ENCODE measurements at places on chromosomes 7 and 10. TPM values are rescaled to one million over a fixed set of nuclear protein-coding genes. Genes with fewer than 3 reads are reported as not detected.
A peak's percentile ranks its signal among the peaks of the same experiment; 100 is the strongest.

The STEAP1B gene
- 2.6 TPM for total RNA-seq

The SYT15 gene
- total RNA-seq, result 6.3 TPM

The SGPL1 gene
- total RNA-seq, result 40.0 TPM

The EIF5AL1 gene
- 0.22 TPM for total RNA-seq

The NRP1 gene
- 249 TPM for total RNA-seq

The ZWINT gene
- total RNA-seq, result 2.3 TPM

The NAT16 gene
- not detected for total RNA-seq

DNA sequence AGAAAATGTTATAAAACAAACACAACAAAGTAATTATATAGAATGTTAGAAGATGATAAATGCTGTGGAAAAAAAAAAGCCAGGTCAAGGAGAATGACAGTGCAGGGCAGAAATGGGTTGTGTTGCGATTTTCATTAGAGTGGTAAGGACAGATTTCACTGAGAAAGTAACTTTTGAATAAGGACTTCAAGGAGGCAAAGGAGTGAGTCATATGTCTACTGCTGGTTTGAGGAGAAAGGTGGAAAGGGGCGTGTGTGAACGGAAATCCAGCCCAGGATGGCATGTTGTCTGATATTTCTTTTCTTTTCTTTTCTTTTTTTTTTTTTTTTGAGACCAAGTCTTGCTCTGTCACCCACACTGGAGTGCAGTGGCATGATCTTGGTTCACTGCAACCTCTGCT is 12.3 kb upstream of the DLD start:
- no peak for DNase-seq

DNA sequence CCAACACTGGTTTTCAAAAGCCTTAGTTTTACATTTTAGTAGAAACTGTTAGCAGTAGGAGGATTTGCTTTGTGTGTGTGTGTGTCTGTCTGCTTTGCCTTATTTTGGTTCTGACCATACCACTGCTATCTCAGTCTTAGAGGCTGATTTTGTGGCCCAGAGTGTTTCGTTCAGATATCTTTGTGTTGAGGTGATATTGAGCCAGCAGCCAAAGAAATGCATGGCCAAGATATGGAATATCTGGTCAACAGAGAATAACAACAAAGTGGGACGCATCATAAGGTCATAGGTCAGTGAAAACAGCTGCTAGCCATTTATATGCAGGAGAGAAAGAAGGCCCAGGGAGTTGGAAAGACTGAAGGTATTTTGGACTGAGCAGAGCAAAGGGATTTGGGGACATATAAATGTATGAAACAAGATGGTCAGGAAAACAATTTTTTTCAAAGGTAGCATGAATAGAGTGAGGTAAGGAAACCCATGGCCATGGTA is 47.7 kb downstream of the KIAA1217 start:
- no peak for DNase-seq

GRCh38 chr7:55484834-55485233 is 87.5 kb downstream of the VOPP1 start:
- no peak for DNase-seq

GRCh38 chr10:12709000-12709401 is 292.5 kb downstream of the CCDC3 start:
- DNase-seq, result no peak

DNA sequence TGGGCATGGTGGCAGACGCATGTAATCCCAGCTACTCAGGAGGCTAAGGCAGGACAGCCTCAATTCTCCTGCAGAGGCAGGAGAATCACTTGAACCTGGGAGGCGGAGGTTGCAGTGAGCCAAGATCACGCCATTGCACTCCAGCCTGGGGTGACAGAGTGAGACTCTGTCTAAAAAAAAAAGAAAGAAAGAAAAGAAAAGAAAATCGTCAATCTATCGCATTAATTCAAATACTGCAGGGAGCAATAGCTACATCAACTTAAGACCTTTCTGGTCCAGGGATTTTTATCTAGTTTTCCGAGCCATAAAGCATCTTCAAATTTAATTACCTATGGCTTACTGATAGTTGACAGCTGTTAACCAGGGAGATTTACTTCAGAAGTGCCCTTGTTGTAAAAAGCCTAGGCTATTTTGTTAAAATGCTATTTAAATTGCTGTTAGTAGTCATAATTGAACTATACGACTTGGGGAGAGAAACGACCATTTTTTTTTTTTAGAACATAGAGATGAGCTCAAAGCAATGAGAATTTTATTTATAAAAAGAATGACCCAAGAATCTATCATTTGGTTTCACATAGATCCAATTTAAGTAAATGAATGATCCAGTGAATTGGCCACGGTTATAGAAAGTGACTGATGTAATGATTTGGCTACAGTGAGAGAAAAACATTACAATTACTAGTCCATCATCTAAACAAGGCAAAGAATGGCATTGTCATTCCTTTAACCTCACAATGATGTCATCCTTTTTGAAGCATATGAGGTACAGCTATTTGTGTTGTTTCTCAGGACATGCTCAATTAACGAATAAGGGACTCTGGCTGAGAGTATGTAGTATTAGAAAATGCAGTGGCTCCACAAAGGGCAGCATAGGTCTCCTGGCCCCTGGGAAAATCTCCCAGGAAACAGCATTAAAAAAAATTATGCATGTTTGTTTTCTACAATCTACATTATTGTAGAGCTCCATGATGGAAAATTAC is 85.3 kb downstream of the SEMA3C start:
- DNase-seq, result no peak

- DNase-seq, result no peak
Observed at GRCh38 chr7:85412912-85413311, 226.1 kb upstream of the SEMA3D start.

DNA sequence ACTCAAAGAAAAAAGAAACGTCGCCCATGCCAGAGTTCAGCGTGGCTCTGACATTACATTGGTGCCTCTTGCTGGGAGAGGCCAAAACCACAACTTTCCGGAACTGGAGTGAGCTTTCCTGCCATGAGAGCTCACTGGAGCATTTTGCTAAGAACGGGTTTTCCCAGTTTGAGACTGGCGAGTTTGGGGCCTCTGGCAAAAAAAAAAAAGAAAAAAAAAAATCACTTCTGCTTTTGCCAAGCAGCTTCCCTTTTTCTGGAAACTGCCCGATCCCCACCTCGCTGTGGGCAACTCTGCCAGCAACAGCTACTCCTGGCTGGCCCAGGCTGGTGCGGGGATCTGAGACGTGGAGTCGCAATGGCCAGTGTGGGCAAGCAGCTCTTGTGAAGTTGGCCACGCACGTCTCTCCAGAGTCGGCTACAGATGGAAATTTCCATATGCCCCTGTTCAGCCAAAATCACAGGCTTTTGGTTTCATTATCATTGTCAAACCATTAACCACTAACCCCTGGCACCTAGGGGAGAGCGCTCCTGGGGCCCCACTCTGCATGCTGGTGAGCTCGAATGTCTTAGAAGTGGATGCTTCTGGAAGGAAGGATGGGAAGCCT is 25.7 kb downstream of the PRKAG2 start:
- no peak for DNase-seq

GRCh38 chr7:157004521-157005455 is 5.7 kb downstream of the MNX1 start:
- DNase-seq, result peak; percentile 60

GRCh38 chr10:79492839-79493238 is 19.5 kb upstream of the EIF5AL1 start:
- DNase-seq, result peak; percentile 49

- DNase-seq, result no peak
Observed at GRCh38 chr7:156423876-156424275, 216.7 kb upstream of the RNF32 start.

DNA sequence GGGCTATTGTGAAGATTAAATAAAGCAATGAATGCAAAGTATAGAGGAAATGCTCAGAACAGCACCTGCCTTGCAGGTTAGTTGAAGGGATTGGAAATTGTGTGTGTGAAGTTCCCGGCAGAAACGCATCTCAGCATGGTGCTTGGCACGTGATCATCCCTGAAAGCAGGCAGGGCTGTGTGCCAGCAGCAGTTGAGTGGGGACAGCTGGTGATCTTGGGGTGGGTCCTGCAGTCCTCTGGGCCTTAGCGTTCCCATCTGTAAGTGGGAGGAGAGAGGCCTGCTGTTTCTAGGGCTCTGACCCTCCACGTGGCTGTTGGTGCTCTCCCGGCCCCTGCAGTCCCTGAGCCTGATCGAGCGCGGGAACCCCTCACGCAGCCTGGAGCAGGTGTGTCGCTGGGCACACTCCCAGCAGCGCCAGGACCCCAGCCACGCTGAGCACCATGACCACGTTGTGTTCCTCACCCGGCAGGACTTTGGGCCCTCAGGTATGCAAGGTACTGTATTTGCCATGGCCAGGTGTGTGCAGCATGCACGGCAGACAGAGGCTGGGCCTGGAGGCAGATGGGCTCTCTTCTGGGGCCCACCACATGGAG is 55.3 kb downstream of the TBATA start:
- DNase-seq, result no peak

DNA sequence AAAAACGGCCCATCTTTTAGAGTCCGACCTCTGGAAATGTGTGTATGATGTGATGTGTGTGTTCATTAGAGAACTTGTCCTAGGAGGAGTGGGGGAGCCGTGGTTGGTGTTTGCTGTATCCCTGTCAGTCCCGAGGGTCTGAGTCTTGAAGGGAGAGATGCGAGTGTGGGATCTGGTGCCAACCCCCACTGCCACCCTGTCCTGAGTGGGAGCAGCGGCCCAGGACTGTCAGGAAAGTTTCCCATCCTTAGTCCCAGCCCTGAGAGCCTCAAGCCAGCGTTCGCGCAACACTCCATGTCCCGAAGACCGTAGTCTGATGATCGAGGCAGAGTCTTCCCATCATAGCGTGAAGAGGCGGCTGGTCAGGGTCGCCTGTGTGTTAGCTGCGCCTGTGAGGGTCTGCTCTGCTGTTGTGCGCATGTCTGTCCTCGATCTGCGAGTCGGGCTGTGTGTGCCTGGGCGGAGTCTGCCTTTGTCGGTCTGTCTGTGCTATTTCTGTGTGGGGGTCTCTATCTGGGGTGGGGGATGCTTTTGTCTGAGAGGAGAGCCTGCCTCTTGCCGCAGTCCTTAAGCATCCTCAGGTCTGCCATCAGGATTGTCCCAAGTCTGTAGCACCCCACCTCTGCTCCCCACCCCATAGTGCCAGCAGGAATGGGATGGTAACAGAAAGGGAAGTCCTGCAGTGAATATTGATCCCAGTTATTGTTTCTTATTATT is 514 bp upstream of the CHAT start:
- DNase-seq, result peak; percentile 80

DNA sequence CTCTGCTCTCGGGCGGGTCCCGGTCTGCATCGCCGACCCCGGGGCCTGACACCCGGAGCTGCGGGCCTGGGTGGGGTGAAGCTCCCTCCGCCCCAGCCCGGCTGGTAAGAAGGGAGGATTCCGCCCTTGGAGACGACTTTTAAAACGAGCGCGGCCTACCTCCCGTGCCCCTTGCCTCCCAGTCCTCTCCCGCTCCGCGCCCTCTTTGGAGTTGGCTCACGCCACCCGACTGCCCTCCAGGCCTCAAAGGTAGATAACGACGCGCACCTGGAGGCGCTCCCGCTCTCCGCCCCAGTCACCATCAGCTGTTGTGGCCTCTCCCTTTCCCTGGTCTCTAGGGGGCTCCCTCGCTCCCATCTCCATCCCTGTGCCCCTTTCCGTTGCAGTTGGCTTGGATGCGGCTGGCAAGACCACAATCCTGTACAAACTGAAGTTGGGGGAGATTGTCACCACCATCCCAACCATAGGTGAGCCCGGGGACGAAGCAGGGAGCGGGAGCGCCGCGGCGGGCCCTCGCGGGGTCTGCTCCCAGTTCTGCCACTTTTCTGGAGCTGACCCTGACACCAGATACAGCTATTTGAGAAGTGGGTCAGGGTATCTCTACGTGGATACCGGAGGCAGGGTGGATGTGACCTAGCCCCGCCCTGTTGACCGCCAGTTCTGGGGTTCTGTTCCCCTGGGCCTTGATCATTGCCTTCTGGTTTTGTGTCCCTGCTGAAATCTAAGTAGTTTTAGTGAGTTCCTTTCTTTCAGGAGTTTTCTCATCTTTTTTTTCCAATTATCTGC is 679 bp downstream of the ARF5 start:
- no peak for DNase-seq

DNA sequence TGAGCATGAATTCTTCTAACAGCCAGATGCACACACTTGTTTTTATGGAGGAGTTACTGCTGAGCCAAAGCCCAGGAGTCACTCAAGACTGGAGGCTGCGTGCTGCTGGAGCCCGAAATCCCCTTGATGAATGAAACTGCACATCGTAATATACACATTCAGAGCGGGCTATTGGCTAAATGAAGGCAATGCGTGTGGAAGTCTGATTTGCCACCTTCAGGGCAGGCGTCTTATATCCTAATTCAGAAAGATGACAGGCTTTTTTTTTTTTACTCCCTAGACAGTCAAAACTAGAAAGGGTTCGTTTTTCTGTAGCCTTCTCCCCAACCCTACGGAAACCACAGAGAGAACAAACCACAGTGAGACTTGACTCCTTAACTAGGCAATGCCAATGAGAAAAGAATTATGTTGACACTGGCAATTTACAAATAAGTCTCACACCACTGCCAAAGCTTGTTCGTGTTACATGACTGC is 227.2 kb upstream of the KLF14 start:
- DNase-seq, result no peak

DNA sequence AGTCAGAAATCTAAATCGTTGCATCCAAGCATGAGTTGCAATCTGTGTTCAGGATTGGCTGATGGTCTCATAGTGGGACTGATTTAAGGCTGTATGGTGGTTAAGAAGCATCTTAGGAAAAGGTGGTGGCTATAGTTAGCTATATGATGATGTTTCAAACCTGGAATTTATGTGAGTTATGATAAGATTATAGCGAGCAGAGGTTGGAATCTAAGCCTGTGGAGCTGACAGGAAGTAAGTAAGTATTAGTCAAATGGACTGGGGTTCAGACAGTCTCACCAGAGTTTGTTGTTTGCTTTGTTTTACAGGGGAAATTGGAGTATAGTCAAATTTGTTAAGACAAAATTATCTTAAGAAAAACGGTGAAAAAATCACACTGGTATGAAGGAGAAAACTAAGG is 56.7 kb downstream of the ANKRD7 start:
- no peak for DNase-seq

GRCh38 chr10:45461034-45461433 is 87.0 kb downstream of the ALOX5 start:
- no peak for DNase-seq

DNA sequence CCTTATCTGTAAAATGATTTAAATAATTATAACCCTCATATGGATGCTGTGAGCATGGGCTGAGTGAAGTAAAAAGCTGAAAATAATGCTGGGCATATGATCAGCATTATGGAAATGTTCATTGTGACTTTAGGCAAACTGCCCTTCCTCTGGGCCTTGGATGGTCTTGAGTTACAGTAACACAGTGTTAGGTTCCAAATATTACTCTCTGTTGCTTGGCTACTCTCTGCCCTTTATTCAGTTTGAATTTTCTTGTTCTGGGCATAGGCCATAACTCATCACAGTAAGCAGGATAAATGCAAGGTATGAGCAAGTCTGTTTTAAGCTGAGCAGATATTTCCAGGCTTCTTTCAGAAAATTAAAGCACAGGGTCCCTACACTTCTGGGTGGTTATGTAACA is 868.0 kb downstream of the KCNMA1 start:
- no peak for DNase-seq

- no peak for DNase-seq
Observed at GRCh38 chr10:89540420-89540949, 5.1 kb upstream of the SLC16A12 start.

DNA sequence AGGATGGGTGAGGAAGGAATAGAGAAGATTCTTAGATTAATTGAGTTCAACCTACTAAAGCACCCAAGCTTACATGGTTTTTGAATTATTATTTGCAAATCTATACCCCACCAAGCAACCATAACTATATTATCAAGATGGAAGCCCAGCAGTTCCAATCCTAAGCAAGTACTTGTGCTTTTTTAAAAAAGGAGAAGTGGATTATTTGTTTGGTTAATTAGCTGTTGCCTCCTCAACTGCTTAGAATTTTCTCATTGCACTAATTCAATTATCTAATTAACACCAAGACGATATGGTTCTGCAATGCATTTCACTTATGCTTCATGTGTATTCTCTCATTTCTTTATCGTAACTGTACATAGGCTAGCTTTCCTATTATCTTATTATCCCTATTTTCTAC is 27.3 kb upstream of the WIPF3 start:
- DNase-seq, result no peak
